NCI-H1092 (cell line): ENCODE measurements at places on chromosomes 11 and 22.

DNA sequence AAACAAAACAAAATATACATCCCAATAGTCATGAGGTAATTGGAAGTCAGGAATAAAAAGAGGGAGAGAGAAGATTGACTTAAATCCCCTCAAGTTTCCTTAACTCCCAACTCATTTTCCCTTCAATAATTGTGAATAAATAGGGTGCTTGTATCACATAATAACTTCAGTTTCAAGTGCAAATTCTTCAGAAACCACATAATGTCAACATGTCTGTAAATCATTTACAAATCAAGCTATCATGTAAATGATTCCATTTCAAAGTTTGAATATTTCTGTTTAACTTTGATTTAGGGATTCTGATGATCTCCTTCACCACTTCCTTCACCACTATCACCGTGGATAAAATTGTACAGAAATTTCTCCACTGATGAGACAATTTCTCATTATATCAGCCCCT lies 23.2 kb downstream of the CASP5 start:
- no peak for DNase-seq

GRCh38 chr22:37420686-37421467 lies 6.4 kb downstream of the ELFN2 start:
- no peak for DNase-seq

DNA sequence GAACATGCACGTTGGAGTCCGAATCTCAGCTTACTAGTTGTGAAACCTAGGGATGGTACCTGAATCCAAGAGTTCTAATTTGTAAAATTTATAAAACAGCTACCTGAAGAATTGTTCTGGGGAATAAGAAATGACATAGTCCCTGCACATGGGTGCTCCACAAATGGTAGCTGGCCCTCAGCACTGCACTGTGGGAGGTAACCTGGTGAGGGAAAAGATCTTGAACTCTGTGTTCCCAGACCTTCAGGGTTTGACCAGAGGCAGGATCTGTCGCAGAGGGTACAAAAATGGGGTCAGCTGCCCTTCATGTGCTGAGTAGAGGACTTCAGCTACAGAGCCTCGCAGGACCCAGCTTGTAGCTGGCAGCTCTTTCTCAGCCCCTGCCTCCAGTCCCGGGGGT lies 73.5 kb downstream of the USP35 start:
- no peak for DNase-seq

DNA sequence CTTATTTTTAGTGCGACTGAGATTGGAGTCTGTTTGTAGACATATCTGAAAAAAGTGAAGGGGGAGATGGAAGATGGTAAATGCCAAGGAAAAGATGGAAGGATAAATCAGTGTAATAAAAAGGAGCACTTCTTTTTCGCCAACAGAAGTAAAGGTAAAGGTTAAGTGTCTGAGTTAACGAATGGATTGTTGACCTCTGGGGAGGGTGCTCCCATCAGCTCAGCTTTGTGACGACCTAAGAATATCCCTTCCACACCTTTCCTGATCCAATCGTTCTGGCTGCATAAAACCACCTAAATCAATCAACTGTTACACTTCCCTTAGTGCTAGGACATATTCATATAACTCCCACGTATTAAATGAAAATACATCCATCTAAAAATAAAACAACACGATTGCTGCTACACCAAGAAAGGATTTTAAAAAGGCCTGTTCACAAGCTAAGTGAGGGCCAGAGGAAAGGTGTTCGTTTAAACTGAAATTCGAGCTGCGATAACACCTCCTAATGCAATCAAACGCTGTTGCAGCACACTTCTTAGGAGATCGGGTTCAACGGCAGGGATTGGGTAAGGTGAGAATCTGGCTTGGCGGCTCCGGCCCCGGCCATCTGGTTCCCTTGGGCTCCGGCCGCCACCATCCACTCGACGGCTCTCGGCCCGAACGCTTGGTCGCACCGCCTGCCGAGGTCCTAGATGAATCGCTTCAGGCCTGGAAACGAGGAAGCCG lies 658 bp downstream of the C11orf71 start:
- peak; percentile 75 for DNase-seq

GRCh38 chr11:2386591-2386990 lies 9.5 kb downstream of the CD81 start:
- no peak for DNase-seq

GRCh38 chr11:8313504-8314090 lies 49.9 kb upstream of the LMO1 start:
- DNase-seq = no peak

GRCh38 chr11:10722307-10722706 lies 28.7 kb upstream of the CTR9 start:
- DNase-seq = no peak

GRCh38 chr22:26362471-26362870 lies 66.6 kb upstream of the ASPHD2 start:
- no peak for DNase-seq

DNA sequence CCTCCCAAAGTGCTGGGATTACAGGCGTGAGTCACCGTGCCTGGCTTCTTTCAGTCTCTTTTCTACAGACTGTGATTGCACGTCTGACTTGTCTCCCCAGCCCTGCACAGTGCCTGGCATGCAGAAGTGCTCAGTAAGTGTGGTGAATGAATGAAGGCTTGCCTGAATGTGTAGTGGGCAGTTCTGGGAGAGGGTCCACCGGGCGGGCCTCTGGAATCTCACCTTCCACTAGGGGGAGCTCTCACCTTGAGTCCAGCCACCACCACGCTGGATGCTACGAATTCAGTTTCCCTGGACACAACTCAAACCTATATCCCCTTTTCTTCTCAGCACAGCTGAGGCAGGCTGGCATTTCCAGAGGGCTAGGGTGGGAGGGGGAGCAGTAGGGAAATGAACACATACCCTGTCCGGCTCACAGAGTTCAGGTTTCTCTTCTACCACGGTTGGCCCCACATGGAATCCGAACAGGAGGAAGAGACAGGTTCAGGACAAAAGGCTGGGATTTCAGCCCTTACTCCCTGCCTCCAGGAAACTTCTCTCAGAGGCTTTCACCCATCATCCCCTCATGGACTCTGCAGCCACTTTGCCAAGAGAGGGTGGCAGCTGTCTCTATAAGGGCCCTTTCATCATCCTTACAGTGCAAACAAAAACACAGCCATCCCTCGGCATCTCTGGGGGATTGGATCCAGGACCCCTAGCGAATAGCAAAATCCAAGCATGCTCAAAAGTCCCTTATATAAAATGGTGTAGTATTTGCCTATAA lies 86.8 kb downstream of the NECTIN1 start:
- DNase-seq = peak; percentile 66

DNA sequence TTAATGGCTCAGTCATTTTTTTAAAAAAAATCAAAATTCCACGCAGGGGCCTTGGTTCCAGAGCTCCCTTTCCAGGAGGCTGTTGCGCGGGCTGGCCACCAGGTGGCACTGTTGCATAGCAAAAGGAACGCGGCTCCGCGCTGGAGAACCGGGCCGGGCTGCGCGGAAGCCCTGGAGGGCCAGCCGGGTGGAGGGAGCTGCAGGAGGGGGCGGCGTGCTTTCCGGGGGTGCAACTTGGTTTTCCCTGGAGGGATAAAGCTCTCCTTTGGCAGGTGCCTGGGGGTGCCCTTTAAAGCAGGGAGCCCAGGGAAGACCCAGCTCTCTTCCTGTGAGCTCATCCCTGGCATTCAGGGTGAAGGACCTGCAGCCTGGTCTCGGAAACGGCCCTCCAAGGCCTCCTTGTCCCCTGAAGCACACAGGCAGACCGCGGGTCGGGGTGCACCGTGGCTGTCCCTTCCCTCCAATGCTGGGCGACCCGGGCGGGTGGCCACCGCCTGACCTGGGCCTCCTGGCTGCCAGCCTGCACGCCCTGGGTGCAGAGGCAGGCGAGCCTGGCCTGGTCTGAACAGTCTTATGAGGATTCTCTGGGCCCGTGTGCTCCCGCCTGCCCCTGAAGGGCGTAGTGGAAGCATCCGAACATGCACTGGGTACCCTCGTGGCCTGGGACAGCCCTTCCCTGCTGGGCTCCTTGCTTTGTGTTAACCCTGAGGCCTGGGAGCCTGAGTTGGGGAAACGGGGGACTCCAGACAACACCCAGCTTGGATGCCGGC lies 23.4 kb downstream of the KRTAP5-5 start:
- peak; percentile 12 for DNase-seq

GRCh38 chr11:69542314-69543168 lies 61.1 kb downstream of the LINC01488 start:
- no peak for DNase-seq

DNA sequence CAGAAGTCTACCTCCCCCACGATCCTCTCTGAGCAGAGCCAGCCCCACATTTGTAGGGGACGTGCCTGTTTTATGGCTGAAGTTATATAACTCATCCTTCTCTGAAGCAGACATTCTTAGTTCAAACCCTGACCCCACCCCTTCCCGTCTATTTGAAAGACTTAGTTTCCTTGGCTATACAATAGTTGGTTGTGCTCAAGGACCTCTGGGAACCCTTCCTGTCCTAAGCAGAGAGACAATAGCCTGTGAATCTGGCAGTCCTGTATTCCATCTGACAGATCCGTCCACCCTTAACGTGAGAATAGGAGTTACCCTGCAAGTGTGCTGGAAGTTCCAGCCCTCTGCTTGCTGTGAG lies 75.2 kb downstream of the MN1 start:
- no peak for DNase-seq

GRCh38 chr11:121743285-121743684 lies 290.5 kb upstream of the SORL1-AS1 start:
- no peak for DNase-seq

DNA sequence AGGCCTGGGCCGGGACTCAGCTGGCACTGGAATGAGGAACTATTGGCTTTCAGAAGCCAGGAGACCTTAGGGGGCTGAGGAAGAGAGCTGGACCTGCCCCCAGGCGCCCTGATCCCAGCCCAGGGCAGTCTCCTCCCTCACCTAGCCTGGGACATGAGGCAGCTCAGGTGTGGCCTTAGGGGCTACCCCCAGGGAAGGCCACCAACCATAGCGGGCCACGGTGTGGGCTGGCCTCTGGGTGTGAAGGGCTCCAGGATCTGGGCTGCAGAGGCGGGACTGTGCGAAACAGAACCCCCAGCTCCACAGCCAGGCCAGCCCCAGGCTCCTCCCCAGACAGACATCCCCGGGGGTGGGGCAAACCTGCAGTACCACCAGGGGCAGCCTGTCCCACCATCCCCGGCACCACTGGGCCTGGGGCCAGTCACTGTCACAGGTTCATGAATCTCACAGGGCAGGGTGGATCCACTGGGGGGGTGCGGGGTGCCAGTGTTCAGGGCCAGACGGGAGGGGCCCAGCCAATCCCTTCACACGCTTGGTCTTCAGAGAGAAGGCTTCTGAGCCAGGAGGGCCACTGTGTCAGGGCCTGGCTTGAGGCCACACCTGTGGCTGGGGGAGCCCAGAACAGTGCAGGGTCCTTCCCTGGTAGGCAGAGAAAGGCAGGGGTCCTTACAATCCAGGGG lies 3.5 kb downstream of the PLXNB2 start:
- no peak for DNase-seq

DNA sequence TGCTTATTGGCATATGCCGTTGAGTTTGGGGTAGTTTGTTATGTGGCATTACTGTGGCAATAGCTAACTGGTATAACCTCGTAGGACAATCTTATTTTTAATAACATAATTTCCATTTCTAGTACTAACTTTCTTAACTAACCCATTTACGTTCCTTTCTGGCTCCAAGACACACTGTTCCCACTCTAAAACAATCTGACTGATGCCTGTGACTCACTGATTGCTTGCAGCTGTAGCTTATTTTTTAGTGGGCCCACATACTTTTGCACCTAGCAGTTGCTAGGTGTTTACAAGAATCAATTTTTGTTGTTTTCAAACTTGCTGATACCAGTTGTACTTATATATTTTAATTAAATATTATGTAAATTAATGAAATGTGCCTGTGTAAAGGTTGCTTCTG lies 52.2 kb downstream of the FAT3 start:
- DNase-seq = no peak

GRCh38 chr11:111514216-111515031 lies at the start of gene HOATZ:
HOATZ (plus strand) TSS chr11:111514778; CDS start chr11:111514785, 7 bp downstream.
- DNase-seq = no peak

GRCh38 chr11:67451658-67451976 lies 912 bp downstream of the GPR152 start:
- no peak for DNase-seq

DNA sequence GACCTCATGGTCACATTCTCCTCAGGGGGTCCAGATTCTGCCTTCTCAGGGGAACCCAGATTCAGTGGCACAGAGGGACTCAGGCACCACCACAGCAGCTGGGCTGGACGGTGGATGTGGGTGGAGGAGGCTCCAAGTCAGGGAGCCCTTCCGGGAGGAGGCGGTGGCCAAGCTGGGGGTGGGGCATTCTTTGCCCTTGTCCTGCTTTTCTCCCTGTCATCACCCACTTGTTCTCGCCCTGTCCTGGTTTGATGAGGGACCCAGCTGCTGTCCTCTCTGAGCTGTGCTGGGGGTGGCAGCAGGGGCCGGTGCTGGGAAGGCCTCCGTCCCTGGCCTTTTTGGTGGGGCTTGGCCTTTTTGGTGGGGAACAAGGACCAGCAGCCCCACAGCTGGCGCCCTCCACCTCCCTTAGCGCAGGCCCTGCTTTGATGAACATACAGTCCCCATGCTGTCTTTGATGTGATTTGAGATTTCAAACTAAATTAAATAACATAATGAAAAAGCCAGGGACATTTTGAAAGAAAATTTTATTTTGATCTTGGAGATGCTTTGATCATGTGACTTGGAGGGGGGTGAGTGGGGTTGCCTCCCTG lies 1168.2 kb downstream of the BRD1 start:
- no peak for DNase-seq

DNA sequence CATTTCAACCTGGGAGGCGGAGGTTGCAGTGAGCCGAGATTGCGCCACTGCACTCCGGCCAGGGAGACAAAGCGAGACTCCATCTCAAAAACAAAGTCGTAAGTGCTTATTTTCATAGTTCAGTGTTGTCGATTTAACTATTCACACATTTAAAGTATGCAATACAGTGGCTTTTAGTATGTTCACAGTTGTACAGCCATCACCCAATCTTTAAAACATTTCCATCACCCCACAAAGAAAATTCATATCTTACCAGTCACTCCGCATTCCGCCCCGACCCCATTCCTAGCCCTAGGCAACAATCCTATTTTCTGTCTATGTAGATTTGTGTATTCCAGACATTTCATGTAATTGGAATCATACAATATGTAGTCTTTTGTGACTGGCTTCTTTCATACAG lies 11.9 kb downstream of the IPO7 start:
- DNase-seq = no peak

- DNase-seq = no peak
These were observed 110.8 kb downstream of the UVRAG start for GRCh38 chr11:75925785-75926164.

- no peak for DNase-seq
These were observed 69.9 kb downstream of the HIRA start for GRCh38 chr22:19361501-19362103.

- no peak for DNase-seq
These were observed 181.4 kb upstream of the MTMR2 start for GRCh38 chr11:96105197-96105895.

GRCh38 chr22:44426981-44427380 lies 71.1 kb downstream of the RTL6 start:
- no peak for DNase-seq
